ENCODE measurements at places on chromosomes 12 and 14. TPM values are rescaled to one million over a fixed set of nuclear protein-coding genes. Genes with fewer than 3 reads are reported as not detected.

CNPY2 gene
- 36.5 TPM for total RNA-seq

PRICKLE1 gene
- 14.5 TPM for total RNA-seq

KITLG gene
- 11.1 TPM for total RNA-seq

HOXC12 gene
- not detected for total RNA-seq

NFKBIA gene
- total RNA-seq = 83.0 TPM

GRCh38 chr14:53147893-53148292, 5.2 kb downstream of the DDHD1 start:
- DNase-seq = no peak

TAC3 gene
- not detected for total RNA-seq

DNA sequence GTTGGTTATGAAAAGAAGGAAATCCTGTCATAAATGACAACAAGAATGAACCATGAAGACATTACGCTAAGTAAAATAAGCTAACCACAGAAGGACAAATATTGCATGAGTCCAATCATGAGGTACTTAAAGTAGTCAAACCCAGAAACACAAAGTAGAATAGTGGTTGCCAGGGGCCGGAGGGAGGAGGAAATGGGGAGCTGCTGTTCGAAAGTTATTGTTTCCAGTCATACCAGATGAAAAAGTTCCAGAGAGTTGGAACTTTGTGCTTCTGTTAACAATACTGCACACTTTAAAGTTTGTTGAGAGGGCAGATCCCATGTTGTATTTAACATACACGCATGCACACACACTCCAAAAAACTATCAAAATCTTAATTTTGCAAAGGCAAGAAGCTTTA, 69.3 kb downstream of the COCH start:
- DNase-seq = no peak

DNA sequence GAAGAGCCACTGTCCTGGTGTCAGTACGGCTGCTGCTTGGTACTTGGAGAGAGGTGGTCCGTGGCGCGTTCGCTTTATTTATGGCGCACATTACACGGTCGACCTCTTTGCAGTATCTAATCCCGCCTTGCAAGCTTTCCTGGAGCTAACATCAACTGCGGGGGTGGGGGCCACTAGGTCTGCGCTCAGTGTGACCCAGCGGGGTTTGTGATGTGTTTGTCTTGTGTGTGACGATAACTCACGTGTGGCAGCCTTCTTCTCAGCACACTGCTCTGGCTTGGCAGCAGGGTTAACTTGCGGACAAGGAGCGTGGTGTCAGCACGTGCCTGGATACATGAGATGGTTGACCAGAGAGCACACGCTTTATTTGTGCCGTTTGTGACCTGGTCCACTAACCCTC, 122.2 kb upstream of the RTL1 start:
- DNase-seq = no peak

IL26 gene
- not detected for total RNA-seq

DNA sequence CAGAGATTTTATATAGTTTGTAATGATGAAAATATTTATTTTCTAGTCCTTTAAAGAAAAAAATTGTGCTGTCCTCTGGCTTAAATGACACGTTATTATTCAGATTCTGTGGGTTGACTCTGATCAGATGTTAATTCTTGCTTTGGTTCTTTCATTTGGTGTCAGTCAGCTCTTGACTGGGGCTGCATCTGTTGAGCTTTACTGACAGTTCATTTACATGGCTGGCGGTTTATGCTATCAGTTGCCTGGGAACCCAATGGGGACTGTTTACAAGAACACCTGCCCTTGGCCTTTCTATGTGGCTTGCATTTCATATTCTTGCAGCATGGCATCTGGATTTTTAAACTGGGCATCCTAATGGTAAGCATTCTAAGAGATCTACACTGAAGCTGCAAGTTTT, 667.1 kb upstream of the FBXO33 start:
- DNase-seq = no peak

SSTR1 gene
- 0.51 TPM for total RNA-seq

DNA sequence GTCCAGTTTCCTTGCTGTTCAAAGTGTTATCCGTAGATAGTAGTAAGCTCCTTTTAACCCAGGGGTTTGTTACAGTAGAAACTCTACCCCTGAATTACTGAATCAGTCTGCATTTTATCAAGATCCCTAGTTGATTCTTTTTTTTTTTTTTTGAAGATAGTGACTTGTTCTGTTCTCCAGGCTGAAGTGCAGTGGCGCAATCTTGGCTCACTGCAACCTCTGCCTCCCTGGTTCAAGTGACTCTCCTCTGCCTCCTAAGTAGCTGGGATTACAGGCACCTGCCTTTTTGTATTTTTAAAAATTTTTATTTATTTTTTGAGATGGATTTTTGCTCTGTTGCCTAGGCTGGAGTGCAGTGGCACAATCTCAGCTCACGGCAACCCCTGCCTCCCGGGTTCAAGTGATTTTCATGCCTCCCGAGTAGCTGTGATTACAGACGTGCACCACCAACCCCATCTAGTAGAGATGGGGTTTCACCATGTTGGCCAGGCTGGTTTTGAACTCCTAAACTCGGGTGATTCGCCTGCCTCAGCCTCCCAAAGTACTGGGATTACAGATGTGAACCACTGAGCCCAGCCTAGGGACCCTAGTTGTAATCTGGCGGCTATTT, 10.5 kb downstream of the LARP4 start:
- DNase-seq = no peak

GRCh38 chr12:52924764-52925716, 20.2 kb upstream of the KRT8 start:
- no peak for DNase-seq

GRCh38 chr14:74511966-74512830, 18.6 kb downstream of the ISCA2 start:
- no peak for DNase-seq

DNA sequence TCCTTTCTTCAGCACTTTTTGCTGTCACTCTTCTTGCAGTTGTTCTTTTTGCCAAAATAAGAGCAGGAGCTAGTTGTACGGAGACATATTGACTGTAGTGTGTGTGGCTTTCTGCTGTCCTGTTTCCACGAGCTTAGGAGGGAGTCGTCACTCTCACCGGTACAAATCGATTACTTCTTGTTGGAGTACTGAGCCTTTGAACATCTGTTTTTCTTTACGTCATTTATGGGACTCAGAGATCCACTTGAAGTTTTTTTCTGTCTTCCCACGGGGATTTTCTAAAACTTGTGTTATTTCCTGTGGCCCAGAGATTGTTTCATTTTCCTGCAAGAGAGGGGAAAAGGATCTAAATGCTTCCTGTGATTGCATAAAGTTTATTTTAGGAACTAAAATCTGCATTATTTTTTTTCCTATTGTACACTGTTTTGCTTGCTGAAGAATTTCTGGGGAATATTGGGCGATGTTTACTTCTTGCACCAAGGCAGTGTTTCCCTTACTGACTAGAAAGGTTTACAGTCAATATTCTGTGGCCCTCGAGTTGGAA, 199.8 kb upstream of the ARHGAP5 start:
- DNase-seq = no peak

CLEC4D gene
- 0.11 TPM for total RNA-seq

- DNase-seq = no peak
These were observed 188.4 kb downstream of the DUSP6 start for GRCh38 chr12:89163918-89164317.

- DNase-seq = no peak
These were observed 92.4 kb downstream of the PELI2 start for GRCh38 chr14:56210571-56210970.

PMCH gene
- total RNA-seq = not detected

NKX2-1 gene
- total RNA-seq = not detected

- DNase-seq = no peak
These were observed 24.6 kb upstream of the APOF start for GRCh38 chr12:56387152-56387736.

DNA sequence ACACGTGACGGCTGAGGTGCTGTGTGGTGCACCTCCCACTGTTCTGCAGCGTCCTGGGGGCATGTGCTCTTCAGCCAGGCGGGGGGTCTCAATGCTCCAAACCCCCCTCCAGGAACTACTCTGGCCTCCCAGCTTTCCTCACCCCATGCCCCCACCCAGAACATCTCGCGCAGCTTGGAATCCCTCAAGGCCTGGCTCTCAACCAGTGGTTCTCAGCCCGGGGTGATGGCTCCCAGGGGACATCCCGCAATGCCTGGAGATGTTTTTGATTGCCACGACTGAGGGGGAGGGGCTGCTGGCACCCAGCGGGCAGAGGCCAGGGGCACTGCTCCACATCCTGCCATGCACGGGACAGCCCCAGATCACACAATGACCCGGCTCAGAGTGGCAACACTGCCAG, 78.9 kb upstream of the DICER1 start:
- DNase-seq = no peak

GRCh38 chr12:265096-265495, 2.5 kb upstream of the SLC6A13 start:
- no peak for DNase-seq

GRCh38 chr12:104273503-104273902, 30.0 kb upstream of the EID3 start:
- no peak for DNase-seq

GRCh38 chr12:13170892-13171490, 25.5 kb upstream of the EMP1 start:
- no peak for DNase-seq

DNA sequence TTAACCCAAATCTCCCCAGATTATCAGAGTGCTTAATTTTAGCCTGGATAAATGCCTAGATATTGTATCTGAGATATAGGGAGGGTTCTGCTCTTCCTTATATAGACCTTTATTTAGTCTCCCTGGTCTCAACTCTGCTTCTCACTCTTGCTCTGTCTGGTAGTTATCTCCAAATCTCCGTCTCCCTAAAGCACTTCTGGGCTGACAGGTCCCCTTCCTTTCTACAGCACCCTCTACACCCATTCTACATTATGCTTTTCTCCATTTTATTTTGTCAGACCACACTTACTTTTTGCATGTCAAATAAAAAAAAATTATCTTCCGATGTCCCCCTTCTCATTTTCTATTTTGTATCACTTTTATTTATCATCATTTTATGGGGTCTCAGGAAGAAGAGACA, 2.0 kb upstream of the ERC1 start:
- DNase-seq = no peak
